GM23248 (cell line): ENCODE measurements at places on chromosomes 11 and 22.
A peak's percentile ranks its signal among the peaks of the same experiment; 100 is the strongest.

DNA sequence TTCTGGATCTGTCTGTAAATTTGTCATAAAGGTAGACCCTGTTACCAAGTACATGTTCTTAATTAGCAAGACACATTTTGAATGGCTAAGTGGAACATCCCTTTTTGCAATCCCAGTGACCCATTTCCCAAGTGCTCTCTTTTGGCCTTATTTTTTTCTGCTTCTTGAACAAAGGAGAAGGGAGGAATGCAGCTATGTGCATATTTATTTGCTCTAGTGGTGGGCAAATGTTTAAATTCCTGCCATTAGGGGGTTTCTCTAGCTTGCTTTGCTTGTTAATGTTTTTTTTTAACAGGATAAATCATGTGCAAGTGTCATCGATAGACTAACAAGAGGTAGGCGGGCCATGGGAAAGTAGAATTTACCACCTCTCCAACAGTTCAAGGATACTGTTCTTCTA lies 135.7 kb downstream of the COMMD9 start:
- DNase-seq: no peak
- peaks cover 35% of the 10 kb centered on the region for H3K4me1 ChIP-seq
- H3K36me3 ChIP-seq: no peaks in the 10 kb centered on the region
- H3K27me3 ChIP-seq: no peaks in the 10 kb centered on the region

GRCh38 chr11:64858467-64859263 lies 14.2 kb upstream of the CDC42BPG start:
- no peak overlapping the region for H3K4me3 ChIP-seq
- H3K36me3 ChIP-seq: peaks cover 18% of the 10 kb centered on the region
- no peak for DNase-seq
- H3K27me3 ChIP-seq: no peaks in the 10 kb centered on the region
- H3K27ac ChIP-seq: no peak overlapping the region

GRCh38 chr11:6258571-6259081 lies 1.0 kb upstream of the CCKBR start:
- peak overlapping the region; percentile 11 for H3K4me3 ChIP-seq
- no peak overlapping the region for H3K27ac ChIP-seq
- DNase-seq: peak; percentile 43
- H3K36me3 ChIP-seq: no peaks in the 10 kb centered on the region

GRCh38 chr11:85827748-85828639 lies 17.1 kb upstream of the SYTL2 start:
- H3K4me1 ChIP-seq: peaks cover 26% of the 10 kb centered on the region
- DNase-seq: peak; percentile 89
- no peaks in the 10 kb centered on the region for H3K36me3 ChIP-seq
- peak overlapping the region; percentile 90 for H3K27ac ChIP-seq

DNA sequence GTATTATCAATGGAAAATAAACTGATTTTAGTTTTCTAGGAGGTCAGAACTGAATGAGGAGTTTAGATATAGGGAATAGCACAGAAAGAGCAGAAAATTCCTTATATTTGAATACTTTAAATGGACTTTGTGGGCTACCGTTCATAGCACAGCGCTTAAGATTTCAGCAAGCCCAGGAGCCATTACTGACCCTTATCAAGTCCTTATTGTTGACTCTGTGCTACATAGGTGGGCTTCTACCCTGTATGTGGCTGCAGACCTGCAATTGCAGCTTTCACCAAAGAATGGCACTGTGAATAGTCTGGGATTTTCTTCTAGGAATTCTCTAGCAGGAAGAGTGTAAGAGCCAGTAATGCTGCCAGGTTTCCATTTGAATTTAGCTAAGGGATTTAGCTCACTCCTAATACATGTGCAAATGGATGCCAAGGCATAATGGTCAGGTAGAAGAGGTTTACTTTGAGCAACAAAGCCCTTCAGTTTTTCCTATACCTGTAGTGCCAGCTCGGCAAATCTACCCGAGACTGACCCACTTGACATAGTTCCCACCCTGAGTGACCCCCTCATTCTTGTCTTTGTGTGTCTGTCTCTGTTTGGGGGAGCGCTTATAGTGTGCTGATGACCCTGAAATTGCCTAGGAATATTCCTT lies 42.5 kb upstream of the DLAT start:
- no peak for DNase-seq
- H3K36me3 ChIP-seq: peaks cover 13% of the 10 kb centered on the region; the same call in 1 of the 2 replicates
- no peak overlapping the region for H3K27ac ChIP-seq
- H3K4me1 ChIP-seq: peaks cover 11% of the 10 kb centered on the region

- peaks cover 5% of the 10 kb centered on the region; the same call in 1 of the 2 replicates for H3K36me3 ChIP-seq
- H3K4me3 ChIP-seq: no peak overlapping the region
- H3K27me3 ChIP-seq: no peaks in the 10 kb centered on the region
- no peak for DNase-seq
Measured at GRCh38 chr11:72836111-72836510, 21.9 kb downstream of the ATG16L2 start.

DNA sequence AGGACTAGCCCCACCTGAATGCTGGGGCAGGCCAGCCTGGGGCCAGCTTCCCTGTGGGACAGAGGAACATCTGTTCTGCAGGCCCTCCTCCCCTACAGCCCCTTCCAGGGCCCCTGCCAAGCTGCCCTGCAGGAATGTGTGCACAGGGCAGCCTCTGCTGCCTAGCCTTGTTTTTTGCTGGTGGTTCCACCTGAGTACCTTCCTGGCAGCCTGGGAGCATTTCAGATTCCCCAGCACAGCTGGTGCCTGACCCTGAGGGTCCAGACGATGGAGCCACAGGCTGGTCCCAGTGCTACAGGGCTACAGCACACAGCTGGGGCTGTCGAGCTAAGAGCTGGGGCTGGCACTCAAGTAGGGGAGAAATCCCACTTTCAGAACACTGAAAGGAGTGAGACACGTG lies 22.3 kb upstream of the GPR83 start:
- no peak overlapping the region for H3K27ac ChIP-seq
- H3K27me3 ChIP-seq: no peaks in the 10 kb centered on the region
- no peaks in the 10 kb centered on the region for H3K36me3 ChIP-seq
- H3K4me3 ChIP-seq: no peak overlapping the region

DNA sequence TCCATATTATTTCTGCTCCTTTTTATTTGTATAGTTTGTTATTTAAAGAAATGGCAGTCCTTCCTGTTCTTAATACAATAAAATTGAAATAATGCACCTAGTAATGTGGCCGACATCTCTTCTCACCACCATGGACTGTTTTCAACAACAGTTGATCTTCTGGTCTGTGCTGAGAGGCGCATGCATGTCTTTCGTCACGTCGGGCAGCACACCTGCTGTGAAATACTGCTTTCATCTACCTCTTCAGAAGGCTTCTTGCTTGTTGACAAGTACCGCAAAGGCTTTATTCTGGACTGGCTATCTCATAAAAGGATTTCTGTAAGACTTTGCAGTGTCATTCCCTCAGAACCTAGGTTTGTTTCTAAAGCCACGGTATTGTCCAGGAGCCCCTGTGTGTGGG lies 13.9 kb upstream of the MYO18B start:
- no peaks in the 10 kb centered on the region for H3K4me1 ChIP-seq
- H3K27me3 ChIP-seq: 0 out of 2 replicates have a peak, but pooled peaks cover 3% of the 10 kb centered on the region
- DNase-seq: no peak
- no peaks in the 10 kb centered on the region for H3K36me3 ChIP-seq
- no peak overlapping the region for H3K27ac ChIP-seq

DNA sequence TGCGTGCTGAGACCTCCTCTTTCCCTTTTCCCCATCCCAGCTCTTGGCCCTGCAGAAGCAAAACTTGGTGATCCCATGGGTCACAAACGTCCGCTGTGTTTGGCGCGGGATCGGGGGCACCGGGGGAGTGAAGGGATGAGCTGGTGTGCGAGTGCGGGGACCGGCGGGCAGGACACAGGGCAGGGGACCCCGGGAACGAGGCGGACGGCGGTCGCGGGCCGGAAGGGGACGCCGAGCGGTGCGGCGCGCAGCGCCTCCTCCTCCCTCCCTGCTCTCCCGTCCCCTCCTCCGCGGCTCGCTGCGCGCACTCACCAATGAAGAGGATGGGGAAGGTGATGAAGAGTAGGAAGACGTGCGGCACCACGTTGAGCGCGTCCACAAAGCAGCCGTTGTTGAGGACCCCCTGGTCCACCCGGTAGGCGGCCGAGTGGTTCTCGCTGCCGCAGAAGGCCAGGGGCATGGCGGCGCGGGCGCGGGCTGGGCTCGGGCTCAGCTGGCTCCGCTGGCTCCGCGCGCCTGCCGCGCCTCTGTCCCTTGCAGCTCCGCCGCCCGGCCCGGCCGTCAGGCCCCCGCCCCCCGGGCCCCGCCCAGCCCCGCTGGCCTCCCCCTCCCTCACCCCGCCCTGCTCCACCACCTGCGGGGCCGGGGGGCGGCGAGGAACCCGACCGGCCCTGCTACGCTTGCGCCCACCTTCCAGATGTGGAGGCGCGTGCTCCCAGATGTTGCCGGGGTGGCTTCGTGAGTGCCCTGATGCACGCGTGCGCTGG lies at the start of gene ABCC8:
Gene ABCC8, minus strand, starts transcription at position 529 of the 767 bp plus-strand sequence. Its CDS starts 69 bp downstream, at position 460.
- no peak within 1 kb of the TSS for H3K27ac ChIP-seq
- no peak within 1 kb of the TSS for H3K4me3 ChIP-seq
- peaks cover 55% of the 10 kb centered on the region for H3K27me3 ChIP-seq
- DNase-seq: no peak
- no peaks in the 10 kb centered on the region for H3K36me3 ChIP-seq

DNA sequence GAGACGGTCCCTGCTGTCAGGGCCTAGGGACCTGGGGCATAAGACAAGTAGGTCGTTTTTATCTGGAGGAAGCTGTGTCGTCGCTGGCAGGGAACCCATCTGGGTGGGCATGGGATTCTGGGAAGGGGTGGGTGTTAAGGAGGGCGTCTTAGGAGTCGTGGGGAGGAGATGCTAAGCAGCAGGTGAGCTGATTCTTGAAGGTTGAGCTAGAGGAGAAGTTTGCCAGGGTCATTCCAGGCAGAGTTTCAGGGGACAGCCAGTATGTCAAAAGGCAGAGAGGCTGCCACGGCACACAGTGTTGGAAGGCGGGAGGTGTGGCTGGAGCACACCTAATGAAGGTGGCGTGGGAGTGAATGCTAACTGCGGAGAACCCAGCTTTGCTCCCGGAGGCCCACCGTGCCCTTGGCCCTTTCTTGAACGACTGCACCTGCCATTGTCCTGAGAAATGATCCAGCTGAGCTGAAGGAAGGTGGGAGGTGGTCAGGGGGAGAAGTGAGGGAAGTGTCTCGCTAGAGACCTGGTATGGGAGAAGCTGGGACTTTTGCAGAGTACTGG lies 1.3 kb downstream of the FAM118A start:
- no peak for DNase-seq
- H3K4me1 ChIP-seq: peaks cover 9% of the 10 kb centered on the region
- H3K27me3 ChIP-seq: no peaks in the 10 kb centered on the region
- H3K27ac ChIP-seq: no peak overlapping the region

- peaks cover 2% of the 10 kb centered on the region for H3K4me1 ChIP-seq
- DNase-seq: no peak
Measured at GRCh38 chr22:27164781-27165503, 507.6 kb downstream of the MIAT start.

DNA sequence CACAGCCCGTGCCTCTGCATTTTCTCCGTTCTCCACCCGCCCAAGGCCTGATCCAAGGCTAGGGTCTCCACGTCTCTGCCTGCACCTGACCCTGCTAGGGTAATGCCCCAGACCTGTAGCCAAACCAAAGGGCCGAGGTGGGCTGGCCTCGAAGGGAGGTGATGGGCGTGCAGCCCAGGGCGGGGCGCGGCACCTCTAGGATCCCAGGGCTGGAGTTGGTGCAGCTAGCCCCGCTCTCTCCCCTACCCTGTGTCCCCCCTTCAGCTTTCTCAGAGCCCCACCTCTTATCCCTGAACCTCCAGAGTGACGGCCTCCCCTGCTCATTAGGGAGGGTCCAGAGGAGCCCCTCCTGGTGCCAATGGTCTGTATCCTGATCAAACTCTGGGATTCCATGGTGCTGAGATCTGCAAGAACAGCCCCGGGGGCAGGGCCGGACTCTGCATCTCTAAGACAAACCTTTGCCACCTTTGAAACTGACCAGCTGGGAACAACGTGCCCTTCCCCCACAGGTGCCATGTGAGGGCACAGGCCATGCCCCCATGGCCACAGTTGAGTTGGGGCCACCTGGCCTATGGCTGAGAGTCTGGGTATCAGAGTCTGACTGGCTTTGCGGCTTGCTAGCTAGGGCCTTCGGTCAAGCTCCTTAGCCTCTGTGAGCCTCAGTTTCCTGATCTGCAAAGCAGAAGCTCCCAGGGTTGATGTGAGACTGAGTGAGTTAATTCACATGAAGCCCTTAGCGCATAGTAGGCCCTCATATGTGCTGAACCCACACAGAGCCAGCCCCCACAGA lies 23.1 kb upstream of the CBX7 start:
- peak; percentile 22 for DNase-seq
- no peaks in the 10 kb centered on the region for H3K27me3 ChIP-seq
- H3K4me3 ChIP-seq: no peak overlapping the region
- no peaks in the 10 kb centered on the region for H3K36me3 ChIP-seq
- peaks cover 48% of the 10 kb centered on the region for H3K4me1 ChIP-seq

GRCh38 chr11:129976328-129976727 lies 26.3 kb downstream of the PRDM10 start:
- no peak overlapping the region for H3K4me3 ChIP-seq
- no peak for DNase-seq
- H3K27me3 ChIP-seq: no peaks in the 10 kb centered on the region
- H3K27ac ChIP-seq: no peak overlapping the region

- H3K27ac ChIP-seq: no peak overlapping the region
- DNase-seq: no peak
Measured at GRCh38 chr11:131637469-131638175, 267.2 kb downstream of the NTM start.

- H3K27me3 ChIP-seq: no peaks in the 10 kb centered on the region
- H3K4me3 ChIP-seq: no peak overlapping the region
- H3K36me3 ChIP-seq: no peaks in the 10 kb centered on the region
- peak overlapping the region; percentile 48 for H3K27ac ChIP-seq
- peaks cover 34% of the 10 kb centered on the region for H3K4me1 ChIP-seq
Measured at GRCh38 chr11:121842192-121842585, 273.8 kb downstream of the BLID start.

GRCh38 chr11:91243630-91244029 lies 981.0 kb upstream of the FAT3 start:
- DNase-seq: no peak
- H3K27me3 ChIP-seq: no peaks in the 10 kb centered on the region
- H3K4me1 ChIP-seq: no peaks in the 10 kb centered on the region
- no peaks in the 10 kb centered on the region for H3K36me3 ChIP-seq
